Ovary (tissue), 10 donors: ENCODE measurements at places on chromosomes 1 and 21.

DNA sequence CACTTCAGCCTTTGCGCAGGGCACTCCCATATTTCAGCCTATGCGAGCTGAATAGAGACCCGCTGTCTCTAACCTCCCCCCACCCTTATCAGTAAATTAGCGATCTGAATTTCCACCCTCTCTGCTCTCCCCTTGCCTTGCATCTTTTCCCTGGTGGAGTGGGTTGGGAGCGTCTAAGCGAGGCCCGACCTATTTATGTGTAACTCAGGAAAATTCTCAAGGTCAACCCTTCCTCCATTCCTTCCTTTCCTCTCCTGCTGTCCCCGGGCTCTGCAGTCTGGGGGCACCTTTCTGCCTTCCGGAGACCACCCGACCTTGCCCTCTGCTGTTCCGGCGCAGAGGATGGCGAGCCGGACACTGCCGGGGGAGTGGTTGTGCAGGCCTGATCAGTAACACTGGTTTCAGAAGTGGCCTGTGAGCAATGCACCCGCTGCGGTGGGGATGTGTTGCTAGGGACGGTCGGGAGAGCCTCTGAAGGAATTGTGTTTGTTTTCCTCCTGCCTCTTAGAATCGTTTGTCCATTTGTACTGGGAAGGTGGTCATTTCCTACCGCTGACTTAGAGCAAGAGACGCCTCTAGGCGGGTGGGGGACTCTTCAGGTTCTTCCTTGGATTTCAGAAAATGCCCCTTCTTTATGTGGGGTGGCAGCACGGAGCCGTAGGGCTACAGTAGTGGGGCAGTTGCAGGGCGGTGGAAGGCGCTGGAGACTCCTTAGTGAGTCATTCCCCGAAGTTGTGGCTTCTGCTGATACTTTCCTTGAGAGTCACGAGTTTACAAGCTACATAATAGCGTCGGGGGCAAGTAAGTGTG lies 513 bp downstream of the MGST3 start:
- DNase-seq, result peak; percentile 59

GRCh38 chr1:94000510-94001282 lies 91.5 kb upstream of the GCLM start:
- DNase-seq, result no peak

- no peak for DNase-seq
Measured at GRCh38 chr1:40313958-40314720, 2.9 kb downstream of the COL9A2 start.

DNA sequence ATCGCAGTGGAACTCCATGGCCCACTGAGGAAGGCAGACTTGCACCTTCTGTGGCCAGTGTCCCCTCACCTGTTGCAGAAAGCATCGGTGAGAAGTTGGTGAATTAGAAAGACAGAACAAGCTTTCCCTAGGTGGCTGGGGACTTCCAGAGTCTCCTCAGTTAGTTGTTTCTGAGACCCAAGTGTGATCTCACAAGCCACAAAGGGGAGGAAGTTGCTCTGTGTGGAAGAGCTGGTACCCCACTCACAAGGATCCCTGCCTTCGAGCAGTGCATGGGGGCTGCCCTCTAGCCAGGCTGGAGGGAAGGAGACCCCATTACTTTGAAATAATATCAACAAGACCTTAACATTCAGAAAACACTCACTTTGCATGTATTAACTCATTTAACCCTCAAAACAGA lies 2.1 kb downstream of the PRELP start:
- DNase-seq, result no peak

- DNase-seq, result no peak
Measured at GRCh38 chr1:87421809-87422208, 93.1 kb downstream of the LMO4 start.

DNA sequence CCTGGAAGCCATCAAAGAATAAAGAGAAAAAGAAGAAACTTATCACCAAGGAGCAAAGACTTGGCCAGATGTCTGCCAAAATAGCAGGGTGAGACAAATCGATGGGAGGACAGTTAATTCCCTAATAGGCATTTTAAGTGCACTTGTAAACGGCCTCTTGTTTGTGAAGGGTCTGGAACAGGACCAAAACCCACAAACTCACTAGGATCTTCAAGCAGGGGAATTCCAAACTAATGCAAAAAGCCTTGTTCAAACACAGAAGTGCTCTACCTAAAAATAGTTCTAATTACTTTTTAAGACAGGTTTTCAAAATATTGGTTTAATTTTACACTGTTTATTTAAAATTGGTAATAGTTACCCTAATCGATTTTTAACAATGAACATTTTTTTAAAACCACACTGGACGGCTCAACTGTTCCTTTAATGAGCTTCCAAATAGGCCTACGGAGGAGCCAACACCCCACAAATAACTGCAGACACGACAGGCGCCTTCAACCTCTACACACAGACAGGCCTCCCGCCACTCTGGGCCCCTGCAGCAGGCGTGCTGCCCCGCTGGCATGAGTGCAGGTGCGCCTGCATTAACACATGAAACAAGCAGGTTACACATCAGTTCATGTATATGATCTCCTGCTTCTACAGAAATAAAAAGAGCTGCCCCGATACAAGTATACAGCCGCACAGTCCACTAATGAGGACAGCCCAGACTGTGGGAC lies 15.8 kb downstream of the UBE2G2 start:
- DNase-seq, result no peak

- no peak for DNase-seq
Measured at GRCh38 chr1:203099805-203100515, 14.1 kb upstream of the MYOG start.

DNA sequence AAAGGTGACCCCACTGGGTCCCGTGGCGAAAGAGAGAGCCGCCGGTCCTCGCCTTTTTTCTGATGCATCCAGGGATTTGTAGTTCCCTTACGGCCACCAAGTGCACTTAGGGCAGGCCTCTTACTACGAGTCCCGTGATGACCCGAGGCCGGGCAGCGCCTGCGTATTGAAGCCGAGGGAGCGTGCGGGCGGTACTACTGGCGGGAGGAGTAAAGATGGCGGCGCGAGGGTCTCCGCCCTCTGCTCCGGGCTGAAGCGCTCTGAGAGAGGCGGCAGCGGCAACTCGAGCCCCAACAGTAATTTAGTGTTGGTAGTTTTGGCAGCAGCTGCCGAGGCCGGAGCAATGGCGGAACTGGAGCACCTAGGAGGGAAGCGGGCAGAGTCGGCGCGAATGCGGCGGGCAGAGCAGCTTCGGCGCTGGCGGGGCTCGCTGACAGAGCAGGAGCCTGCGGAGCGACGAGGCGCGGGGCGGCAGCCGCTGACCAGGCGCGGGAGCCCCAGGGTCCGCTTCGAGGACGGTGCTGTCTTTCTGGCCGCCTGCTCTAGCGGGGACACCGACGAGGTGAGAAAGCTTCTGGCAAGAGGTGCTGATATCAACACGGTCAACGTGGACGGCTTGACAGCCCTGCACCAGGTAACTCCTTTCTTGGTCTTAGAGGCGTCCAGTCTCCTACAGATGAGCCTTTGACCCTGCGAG lies at the start of gene PPP1R12B:
Gene PPP1R12B, plus strand, starts transcription at position 191 of the 697 bp plus-strand sequence. Its CDS starts 153 bp downstream, at position 344.
- peak; percentile 97 for DNase-seq

GRCh38 chr1:159261721-159262494 lies 40.2 kb upstream of the FCER1A start:
- DNase-seq, result no peak
